ENCODE measurements at places on chromosomes 3 and 15.

DNA sequence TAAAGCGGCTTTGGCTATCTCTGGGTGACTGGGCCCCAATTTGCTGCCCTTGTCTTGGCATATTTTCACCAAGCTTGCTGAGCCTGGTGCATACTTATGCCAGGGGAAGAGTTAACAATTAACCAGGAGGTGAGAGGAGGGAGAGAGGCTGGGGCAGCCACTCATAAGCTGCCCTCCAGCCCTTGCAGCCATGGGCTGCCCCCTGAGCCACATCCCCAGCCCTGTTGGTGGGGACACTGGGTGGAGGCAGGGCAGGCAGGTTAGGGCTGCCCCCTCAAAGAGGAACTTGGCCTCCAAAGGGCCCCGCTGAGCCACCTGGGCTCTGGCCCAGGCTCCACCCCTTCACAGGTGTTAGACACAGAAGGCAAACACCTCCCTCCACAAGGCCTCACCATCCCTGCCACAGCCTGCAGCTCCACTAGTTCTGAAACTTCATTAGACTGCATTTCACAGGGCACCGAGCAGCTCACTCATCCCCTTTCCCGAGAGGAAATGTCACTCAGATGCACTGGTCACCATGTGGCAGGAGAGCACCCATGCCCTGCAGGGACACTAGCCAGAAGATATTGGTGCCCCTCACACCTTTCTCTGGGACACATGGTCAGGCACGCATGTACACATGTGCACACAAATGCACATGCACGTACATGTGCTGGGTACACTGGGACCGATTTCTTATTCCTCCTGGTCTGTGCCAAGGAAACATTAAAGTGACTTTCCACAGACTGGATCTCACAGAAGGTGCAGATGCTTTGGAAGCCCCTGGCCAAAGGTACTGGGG, 20.2 kb downstream of the AMOTL2 start:
- no peak for DNase-seq

DNA sequence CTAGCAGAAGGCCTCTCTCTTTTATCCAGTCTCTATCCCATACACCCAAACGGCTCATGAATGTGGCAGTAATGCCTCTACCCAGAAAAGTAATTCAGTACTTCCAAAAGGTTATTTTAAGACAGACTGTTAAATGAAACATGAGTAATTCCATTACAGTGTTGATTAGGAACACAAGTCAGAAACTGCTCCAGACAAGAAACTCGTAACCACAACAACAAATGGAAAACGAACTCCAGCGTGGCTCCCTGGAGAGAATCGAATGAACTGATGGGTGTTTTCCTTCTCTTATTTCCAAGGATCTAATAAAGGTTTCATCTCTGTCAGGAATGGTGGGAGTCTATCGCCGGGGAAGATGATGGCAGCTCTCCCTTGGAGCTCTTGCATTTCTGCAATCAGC, 228.4 kb downstream of the MAGI1 start:
- DNase-seq: no peak

- DNase-seq: no peak
Measured at GRCh38 chr15:68328443-68328842, 50.9 kb downstream of the FEM1B start.

DNA sequence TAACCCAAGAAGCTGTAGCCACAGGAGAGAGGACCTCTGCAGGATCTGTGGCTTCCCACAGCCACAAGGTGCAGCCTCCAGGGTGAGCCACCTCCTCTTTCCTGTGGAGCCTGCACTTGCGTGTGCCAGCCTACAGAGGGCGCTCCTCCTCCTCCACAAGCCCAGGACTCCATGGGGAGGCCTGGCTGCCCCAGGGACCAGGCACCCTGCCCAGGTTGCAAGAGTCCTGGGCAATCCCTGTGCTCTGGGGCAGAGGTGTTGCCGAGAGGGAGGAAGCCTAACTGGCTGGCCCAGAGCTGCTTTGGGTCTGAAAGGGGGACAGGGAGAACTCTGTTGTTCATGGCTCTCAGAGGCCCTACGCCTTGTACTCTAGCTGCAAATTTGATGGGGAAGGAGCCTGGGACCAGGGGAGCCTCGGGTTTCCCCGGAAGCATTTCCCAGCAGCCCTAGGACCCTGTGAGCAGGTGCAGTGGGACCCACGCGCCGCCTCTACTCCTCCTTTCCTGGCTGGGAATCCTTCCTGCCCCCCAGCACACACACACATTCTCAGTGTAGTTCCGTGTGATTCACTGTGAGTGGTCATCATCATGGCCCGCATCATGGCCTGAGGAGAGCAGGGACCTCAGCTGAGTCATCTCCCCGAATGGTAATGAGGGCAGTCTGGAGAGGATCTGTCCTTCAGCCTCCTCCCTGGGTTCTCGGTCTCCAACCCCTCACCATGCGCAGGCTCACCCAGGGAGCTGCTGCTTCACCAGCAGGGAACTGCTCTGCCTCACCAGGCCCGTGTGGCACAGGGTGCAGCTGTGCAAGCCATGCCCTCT, 24.3 kb downstream of the TBC1D21 start:
- DNase-seq: peak; percentile 66

GRCh38 chr3:195197765-195198425, 73.1 kb downstream of the XXYLT1 start:
- no peak for DNase-seq

DNA sequence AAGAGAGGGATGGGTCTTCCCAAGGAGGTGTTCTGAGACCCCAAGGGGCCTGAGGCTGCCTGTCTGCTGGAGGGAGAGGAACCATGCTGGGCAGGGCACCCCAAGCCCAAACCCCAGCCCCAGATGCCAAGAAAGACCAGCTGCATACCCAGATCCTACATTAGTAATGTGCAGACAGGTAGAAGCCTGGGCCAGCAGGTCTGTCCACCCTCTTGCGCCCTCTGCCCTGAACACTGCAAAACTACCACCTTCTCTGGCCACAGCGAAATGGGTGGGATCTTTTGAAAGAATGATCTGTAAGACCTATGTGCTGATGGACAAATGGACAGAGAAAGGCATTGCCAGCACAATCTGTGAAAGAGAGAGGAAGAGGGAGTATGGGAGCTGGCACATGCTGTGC, 283.2 kb downstream of the EPHB1 start:
- no peak for DNase-seq

DNA sequence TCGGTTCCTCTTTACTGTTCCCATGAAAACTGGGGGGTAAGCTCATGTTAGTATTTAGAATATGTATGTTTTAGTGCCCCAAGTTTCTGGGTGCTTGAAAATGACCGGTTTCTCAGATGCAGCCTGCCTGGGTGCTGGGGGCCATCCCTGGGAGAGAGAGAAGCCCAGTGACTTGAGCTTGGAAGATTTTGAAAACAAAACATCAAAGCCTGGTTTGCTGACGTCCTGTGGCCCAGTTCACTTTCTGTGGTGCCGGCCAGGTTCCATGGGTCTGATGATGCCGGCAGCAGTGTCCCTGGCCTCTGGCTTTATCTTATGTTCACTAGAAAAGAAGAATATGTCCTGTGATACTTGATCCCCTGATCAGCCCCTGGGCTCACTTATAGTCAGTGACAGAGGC, 17.1 kb downstream of the APBA2 start:
- no peak for DNase-seq

- no peak for DNase-seq
Measured at GRCh38 chr15:26391567-26392194, 381.2 kb downstream of the GABRB3 start.

GRCh38 chr3:187954873-187955586, 198.9 kb upstream of the LPP start:
- DNase-seq: no peak

DNA sequence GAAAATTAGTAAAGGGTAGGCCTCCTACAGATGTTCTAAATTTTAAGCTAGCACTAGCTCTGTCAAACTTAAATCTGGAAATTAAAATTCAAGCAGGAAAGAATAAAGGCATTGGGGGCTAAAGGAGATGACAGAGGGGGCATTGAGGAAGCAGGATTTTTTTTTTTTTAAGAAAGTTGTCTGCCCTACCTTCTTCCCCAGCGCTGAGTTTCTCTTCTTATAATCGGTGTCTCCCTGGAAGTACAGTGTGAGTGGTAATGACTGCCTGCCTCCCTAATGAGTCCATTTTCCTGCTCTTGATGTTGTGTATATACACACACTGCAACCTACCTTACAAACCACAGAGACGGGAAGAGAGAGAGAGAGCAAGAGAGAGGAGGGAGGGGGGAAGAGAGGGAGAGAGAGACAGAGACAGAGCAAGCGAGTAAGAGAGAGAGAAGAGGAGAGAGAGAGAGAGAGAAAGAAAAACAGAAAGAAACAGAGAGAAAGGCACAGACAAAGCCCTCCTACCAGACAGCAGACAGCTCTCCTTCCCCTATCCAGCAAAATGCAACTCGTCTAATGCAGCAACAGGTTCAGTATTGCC, 47.0 kb downstream of the ZBTB20 start:
- DNase-seq: no peak

DNA sequence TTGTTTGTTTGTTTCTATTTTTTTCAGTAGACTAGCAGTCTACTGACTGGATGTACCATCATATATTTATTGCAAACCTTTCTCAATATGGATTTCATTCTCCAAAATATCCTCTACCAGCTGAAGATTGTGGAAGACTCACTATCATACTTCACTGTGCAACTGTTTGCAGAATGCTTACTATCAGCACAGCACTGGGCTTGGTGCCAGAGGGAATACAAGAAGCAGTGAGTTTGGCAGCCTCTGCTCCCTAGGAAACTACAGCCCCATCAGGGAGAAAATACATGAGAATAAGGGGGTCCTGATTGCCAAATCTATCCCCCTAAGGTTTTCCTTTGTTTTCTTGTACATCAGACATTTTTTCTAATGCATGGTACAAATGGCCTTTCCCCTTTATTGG, 27.5 kb downstream of the AQP9 start:
- DNase-seq: no peak

DNA sequence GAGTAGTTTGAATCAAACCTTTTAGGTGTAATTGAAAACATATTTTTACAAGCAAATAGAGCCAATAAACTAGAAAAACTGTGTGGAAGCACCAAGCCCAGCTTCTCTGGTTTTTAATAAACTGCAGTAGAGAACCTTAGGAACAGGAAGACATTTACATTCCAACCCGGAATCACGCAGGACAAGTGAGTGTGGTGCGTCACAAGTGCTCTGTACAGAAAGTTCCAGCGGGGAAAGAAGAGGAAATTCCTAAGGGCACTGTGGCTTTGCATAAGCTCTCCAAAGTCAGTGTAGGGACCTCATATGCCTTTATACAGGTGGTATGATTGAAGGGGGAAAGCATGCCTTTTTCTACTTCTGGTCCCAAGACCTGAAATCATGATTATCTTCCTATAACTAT, 21.6 kb downstream of the COL8A1 start:
- no peak for DNase-seq

DNA sequence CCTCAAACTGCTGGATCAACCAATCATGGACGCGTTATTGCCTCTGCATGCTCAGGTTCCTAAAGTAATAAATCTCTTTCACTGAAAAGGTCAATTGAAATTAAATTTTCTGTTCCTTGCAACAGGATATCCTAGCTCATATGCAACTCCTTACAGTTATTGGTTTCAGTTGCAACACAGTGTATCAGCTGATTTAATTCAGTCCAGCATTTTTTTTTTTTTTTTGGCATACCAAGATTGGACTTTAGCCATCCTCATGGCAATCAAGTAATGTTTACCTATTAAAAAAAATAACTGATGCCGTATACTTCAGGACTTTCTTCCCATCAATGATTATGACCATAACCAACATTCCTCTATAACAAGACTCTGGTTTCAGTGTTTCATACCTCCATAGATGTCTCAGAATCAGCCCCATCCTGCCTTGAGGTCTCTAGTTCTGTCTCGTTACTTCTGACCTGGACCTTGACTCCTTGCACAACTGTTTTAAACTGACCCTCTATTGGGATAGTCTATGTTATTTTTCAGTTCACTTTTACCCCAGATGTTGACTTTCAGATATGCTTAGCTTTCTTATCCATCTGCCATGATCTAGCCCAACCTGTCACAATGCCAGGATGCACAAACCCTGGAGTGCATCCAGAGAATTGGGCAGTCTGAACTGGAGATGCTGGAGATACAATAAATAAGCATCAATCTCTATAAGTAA, 265.0 kb upstream of the GADL1 start:
- DNase-seq: no peak

GRCh38 chr3:108599677-108600409, 10.3 kb downstream of the DZIP3 start:
- no peak for DNase-seq

- no peak for DNase-seq
Measured at GRCh38 chr3:59545374-59545773, 495.5 kb upstream of the CFAP20DC start.

GRCh38 chr15:66147440-66147839, 106.1 kb downstream of the MEGF11 start:
- no peak for DNase-seq

GRCh38 chr3:23217872-23218554, 14.9 kb downstream of the UBE2E2 start:
- no peak for DNase-seq

GRCh38 chr3:193996641-193997089, 139.3 kb upstream of the HES1 start:
- DNase-seq: no peak

DNA sequence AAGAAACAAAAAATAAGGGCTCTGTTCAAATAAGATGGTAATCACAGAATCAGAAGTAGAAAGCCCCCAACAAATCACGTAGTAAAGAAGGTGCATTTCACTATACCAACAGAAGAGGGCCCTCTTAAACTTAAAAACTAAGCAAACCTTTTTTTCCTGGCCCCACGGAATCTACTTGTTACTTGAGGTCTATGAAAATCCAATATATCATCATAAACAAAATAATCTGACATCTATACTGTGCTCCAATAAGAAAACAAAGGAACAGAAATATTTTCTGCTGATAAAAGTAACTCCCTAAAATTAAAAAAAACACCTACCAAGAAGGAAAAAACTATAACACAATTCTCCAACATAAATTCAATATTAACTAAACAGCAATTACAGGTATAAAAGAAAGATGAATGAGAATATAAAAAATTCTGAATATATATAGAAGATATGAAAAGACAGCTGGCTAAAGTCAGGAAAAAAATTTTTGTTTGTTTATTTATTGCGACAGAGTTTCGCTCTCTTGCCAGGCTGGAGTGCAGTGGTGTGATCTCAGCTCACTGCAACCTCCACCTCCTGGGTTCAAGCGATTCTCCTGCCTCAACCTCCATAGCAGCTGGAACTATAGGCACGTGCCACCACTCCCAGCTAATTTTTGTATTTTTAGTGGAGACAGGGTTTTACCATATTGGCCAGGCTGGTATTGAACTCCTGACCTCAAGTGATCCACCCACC, 81.8 kb downstream of the CLASP2 start:
- DNase-seq: no peak

GRCh38 chr3:161221806-161222600, 892 bp downstream of the NMD3 start:
- DNase-seq: peak; percentile 12

DNA sequence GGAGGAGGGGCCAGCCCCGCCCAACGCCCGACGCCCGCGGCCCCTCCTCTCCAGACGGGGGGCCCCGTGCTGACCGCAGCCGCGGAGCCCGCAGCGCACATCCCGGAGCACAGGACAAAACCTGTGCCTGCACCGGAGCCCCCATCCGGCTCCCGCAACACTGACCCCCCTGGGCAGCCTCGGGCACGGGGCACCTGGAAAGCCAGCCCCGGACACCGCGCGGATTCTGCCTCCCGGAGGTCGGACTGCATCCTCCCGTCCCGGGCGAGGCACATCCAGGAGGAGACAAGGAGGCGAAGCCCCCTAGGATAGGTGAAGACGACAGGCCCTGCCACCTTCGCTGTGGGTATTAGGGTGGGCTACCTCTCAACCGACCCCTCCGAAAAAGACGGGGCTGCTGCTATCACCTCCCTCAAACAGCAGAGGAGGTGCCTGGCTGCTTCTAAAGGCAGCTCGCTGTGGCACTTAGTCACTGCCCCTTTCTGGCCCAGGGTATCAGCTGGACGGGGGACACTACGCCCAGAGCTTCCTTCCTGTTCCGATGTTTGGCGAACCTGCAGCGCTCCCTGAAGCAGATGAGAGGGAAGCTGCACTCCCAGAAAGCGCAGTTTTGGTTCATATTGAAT, 10.6 kb downstream of the XXYLT1 start:
- DNase-seq: no peak
